Effector memory CD4-positive, alpha-beta T cell (primary cell): ENCODE measurements at places on chromosomes 7 and 10.

GRCh38 chr10:29947701-29948060 is 111.7 kb downstream of the JCAD start:
- no peak for DNase-seq

- no peak for DNase-seq
Observed at GRCh38 chr7:40439686-40440085, 304.9 kb downstream of the SUGCT start.

DNA sequence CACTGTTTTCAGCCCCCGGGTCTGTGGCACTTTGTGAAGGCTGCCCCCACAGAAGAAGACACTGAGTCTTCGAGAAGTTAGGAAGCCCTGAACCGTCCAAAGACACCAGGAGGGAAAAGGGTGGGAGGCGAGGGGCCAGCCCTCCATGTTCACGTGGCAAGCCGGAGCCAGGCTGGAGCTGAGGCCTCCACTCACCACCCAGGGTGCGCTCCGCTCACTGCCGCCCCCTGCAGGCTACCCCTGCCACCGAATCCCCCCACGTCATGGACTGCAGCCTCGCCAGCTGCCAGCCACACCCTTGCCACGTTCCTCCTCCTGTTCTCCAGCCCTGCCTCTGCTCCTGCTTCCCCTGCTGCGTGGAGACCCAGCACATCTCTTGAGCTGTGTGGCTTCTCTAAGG is 59.0 kb upstream of the EN2 start:
- DNase-seq, result no peak

GRCh38 chr7:102029616-102030015 is 212.2 kb downstream of the CUX1 start:
- no peak for DNase-seq

- no peak for DNase-seq
Observed at GRCh38 chr10:121823993-121824463, 103.8 kb downstream of the ATE1 start.

- peak; percentile 65 for DNase-seq
Observed at GRCh38 chr10:67763499-67764011, 67.6 kb upstream of the CTNNA3 start.

GRCh38 chr7:15889507-15889906 is 203.0 kb upstream of the MEOX2 start:
- no peak for DNase-seq

DNA sequence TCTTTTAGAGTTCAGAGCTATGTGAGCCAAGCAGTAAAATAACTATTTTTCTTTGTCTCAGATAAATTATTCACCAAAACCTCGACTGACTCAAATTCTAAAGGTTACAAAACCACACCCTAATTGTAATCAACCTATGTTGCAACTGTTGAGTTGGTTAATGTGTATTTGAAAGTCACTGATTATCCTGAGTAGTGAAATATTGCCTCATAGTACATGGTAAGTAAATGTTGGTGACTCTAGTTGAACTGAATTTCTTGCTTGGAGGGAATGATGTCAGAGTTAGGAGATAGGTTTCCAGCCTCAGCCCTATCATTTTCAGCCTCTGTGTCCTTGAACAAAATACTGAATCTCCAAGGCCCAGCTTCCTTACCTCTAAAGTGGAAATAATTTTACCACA is 3.0 kb upstream of the CYP2C18 start:
- no peak for DNase-seq

- DNase-seq, result no peak
Observed at GRCh38 chr10:94489976-94490788, 55.4 kb upstream of the HELLS start.

DNA sequence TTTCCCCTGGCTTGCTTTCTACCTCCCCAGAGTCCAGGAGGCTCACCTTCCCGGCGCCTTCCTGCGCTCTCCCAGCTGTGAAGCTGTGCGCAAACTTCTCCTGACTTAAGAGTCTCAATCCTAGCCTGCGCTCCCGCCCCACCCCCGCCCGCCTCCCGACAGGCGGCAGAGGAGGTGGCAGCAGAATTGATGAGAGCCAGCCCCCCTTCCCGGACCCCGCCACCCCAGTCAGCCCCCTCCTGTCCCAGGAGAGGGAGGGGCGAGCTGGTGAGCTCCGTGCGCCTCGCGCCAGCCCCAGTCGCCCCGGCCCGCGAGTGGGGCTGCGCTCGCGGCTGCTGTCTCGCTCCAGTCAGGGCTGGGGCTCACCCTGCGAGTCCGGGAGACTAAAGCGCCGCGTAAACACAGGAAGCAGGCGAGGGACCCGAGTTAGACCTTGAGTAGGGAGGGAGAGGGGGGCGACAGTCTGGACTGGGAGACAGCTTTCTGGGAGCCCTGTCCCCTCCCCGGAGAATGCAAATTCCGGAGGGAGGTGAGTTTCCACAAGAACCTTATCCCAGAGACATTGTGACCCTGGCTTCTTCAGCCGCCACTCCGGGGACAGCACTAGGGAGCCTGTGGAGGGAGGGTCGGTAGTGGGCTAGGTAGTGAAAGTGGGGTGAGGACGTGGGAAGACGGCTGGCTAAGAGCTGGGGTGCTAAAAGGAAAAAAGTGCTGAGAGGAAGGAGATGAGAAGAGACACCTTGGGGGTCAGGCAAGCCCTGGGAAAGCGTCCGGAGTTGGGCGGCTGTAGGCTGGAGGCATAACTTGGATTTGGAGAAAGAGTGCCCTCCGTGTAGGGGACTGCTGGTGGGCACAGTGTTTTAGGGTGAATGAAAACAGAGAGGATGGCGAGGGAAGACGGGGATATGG is at the start of gene CALCR:
Gene CALCR, minus strand, starts transcription at position 79 of the 909 bp plus-strand sequence. CDS start 87,743 bp downstream, outside the sequence.
- DNase-seq, result no peak

DNA sequence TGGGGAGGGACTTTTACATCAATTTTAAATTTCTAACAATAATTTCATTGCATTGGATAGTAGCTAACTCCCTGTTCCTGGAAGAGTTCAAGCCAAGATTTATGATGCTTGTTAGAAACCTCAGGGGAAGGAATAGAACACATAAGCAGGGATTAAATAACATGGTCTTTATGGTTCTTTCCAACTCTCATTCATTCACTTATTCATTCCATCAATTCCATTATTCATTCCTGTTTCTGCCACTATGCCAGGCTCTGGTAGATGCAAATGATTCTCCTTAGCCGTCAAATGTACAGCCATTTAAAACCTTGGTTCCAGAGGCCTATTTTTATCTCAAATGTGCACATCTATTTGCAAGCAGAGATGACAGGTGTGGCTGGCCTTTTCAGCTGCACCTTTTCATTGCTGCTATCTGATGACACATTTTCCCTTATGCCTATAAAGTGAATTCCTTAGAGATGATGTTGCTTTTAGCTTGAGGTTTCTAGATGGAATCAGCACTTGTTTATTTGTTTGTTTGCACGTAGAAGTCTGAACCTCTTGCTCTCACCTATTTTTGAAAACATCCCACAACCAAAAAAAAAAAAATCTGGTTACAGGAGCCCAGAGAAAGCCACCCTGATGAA is 205.7 kb upstream of the IGFBP3 start:
- no peak for DNase-seq

DNA sequence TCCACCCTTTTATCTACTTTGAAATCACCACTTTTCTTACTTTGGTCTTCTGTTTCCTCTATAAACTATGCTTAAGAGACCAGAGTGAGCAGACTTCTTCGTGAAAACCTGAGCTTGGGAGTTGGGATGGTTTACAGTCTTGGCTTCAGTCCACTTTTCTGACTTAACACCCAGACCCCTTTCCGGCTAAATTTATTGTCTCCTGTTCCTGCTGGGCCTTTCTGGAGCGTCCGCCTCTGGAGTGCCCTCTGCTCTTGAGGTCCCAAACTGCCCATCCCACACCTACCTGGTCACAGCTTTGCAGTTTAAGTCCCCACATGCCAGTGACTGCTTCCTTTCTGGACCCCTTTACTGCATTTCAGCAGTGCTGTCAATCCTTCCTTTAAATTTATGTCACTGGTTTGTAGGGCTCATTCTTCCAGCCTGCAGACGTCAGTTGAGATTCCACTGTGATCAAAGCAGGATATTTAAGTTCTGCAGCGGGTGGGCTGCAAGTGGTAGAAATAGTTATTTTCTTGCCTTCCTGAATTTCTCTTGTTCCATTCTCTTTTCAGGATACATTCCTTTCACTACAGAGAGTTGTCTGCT is 80.3 kb downstream of the KAT6B start:
- DNase-seq, result no peak

DNA sequence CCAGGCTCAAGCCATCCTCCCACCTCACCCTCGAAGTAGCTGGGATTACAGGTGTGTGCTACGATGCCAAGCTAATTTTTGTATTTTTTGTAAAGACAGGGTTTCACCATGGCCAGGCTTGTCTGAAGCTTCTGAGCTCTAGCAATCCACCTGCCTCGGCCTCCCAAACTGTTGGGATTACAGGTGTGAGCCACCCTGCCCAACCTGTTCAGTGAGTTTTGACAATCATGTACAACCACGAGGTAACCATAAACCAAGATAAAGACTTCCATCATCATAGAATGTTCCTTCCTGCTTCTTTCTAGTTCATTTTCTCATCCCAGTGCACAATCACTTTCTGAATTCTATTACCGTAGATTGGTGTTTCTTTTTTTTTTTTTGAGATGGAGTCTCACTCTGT is 30.5 kb upstream of the MKRN1 start:
- no peak for DNase-seq

GRCh38 chr7:32051128-32051527 is 19.1 kb downstream of the PDE1C start:
- no peak for DNase-seq

- DNase-seq, result no peak
Observed at GRCh38 chr10:100810835-100811116, 65.4 kb downstream of the PAX2 start.

DNA sequence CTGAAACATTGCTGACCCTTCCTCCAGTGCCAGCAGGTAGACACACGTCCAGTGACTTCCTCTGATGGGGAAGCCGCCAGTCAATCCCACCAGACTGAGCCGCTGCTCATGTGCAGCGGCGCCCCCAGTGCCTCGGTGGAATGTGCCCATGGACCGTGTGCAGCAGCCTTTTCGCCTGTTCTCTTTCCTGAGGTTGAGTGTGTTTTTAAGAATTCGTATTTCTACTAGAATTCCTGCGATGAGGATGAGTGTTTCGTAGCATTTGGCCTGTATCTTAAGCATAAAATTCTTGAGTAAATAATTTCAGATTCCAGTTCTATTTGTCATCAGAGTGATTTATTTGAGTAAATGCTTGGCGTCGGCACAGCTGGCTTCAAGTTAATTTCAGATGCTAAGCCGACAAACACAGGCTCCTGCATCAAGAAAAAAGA is 35.4 kb downstream of the BNIP3 start:
- no peak for DNase-seq

DNA sequence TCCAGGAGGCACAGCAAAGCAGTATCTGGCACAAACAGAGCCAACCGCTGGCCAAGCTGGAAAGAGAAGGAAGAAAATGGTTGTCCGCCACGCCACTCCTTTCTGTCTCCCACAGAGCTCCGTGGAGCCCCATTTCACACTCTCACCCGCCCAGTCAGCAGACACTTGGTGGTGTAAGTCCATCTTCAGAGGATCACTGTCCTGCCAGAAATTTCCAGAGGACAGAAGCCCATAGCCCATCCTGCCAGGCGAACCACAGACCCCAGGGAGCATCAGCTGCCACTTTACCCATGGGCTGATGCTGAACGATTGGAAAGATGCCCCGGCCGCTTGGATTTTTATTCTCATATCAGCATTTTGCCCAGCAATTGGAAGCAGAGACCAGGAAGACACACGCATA is 144.7 kb upstream of the LYZL2 start:
- no peak for DNase-seq

DNA sequence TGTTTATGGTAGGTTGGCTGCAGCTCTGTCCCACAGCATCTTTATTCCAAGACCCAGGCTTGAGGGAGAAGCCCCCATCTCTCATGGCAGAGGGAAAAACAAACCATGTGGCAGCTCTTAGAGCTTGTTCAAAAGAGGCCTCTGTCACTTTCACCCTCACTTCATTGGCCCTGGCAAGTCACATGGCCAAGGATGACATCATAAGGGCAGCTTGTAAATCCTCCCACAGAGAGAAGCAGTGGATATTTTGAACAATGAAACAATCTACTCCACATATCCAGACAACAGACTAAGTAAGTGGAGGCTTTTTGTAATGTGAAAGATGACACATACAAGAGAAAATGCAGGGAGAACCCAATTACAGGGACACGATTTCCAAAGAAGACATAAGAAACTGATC is 108.1 kb downstream of the GRID1 start:
- no peak for DNase-seq

DNA sequence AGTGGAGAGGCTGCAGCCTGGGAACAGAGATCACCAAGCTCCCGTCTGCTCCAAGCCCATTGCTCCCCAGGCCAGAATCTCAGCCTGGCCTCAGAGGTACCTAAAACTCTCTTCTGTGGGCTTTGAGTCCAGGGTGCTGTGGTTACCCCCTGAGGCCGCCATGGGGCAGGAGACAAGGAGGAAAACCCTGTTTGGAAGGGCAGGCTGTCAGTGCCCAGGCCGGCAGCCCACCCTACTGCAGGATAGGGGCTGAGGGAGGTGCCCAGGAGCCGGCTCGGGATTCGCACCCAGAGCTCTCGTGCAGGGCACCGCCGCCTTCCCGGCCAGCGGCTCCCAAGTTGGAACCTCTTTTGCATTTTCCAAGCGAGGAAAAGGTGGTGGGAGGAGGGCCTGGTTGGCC is 24.5 kb downstream of the UNCX start:
- DNase-seq, result no peak

DNA sequence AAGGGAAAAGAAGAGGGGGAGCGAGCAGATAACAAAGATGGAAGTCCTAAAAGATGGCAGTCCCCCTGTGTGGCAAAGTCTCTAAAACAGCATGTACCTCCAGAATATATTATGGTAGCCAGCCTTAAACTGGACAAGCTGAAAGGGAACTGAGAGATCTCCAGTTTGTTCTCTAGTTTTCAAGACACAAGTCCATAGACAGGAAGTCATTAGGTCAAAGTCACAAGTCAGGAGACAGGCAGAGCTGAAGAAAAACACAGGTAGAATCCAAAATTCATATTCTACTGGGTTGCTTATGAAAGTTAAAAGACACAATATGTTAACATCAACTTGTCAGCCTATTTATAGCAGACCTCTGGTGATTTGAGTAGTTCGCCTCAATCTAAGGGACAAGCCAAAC is 38.7 kb downstream of the FAM107B start:
- DNase-seq, result no peak

GRCh38 chr10:91924212-91925021 is 847 bp downstream of the BTAF1 start:
- no peak for DNase-seq

GRCh38 chr7:106273009-106273668 is 11.6 kb downstream of the NAMPT start:
- no peak for DNase-seq

DNA sequence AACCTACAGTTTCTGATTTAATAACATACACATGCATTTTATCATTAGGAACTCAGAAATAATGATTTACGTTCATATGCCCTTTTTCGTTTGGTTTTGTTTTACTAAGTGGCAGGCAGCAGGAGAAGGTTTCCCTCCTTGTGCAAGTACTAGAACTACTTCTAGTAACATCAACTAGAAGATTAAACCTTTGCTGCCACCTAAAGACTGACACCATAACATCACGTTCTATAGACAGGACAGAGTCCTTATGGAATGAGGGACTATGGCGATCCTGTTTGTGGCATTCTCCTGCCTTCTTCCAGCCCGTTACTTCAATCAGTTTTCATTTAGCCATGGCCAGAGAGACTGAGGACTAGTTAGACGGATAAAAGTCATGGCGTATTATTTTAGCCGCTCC is 53.2 kb downstream of the GAD2 start:
- DNase-seq, result no peak

- DNase-seq, result no peak
Observed at GRCh38 chr10:124045801-124046355, 47.5 kb downstream of the CHST15 start.

GRCh38 chr10:110516815-110517492 is 19.2 kb downstream of the DUSP5 start:
- no peak for DNase-seq

GRCh38 chr7:137235434-137235833 is 108.1 kb downstream of the PTN start:
- DNase-seq, result no peak
